ENCODE measurements at places on chromosomes 3 and 15. TPM values are rescaled to one million over a fixed set of nuclear protein-coding genes. Genes with fewer than 3 reads are reported as not detected.

IMPG2 gene
- 0.20 TPM for total RNA-seq

FOXL2NB gene
- 0.93 TPM for total RNA-seq

SERPINI2 gene
- 0.27 TPM for total RNA-seq

FAM3D gene
- total RNA-seq, result 0.32 TPM

PPP1R14D gene
- not detected for total RNA-seq

GOLGA8T gene
- total RNA-seq, result not detected

MORC1 gene
- not detected for total RNA-seq

SEMA6D gene
- total RNA-seq, result 0.02 TPM

CFAP91 gene
- 0.96 TPM for total RNA-seq

CHAC1 gene
- 58.9 TPM for total RNA-seq

ZNF445 gene
- total RNA-seq, result 19.9 TPM

NPHP3 gene
- 15.5 TPM for total RNA-seq

OXTR gene
- 1.3 TPM for total RNA-seq

CISH gene
- 4.5 TPM for total RNA-seq

MITF gene
- 1.9 TPM for total RNA-seq

DUOX1 gene
- total RNA-seq, result 19.6 TPM

PAK6 gene
- 19.9 TPM for total RNA-seq

HTR3E gene
- total RNA-seq, result not detected

EIF3J gene
- 68.6 TPM for total RNA-seq

TICRR gene
- 24.8 TPM for total RNA-seq

MUSTN1 gene
- total RNA-seq, result 0.44 TPM

ZPLD1 gene
- total RNA-seq, result not detected

GOLGA8S gene
- total RNA-seq, result 0.15 TPM

AADACL2 gene
- total RNA-seq, result not detected

SCG5 gene
- total RNA-seq, result 1.7 TPM

IL17RC gene
- total RNA-seq, result 17.6 TPM

SERPINI1 gene
- 6.5 TPM for total RNA-seq

EPB42 gene
- total RNA-seq, result not detected

PRRT3 gene
- 0.96 TPM for total RNA-seq

NR1I2 gene
- 0.07 TPM for total RNA-seq

ZKSCAN7 gene
- not detected for total RNA-seq

COL8A1 gene
- total RNA-seq, result 0.07 TPM

PRTG gene
- not detected for total RNA-seq

OR5K4 gene
- total RNA-seq, result not detected

ZBTB47 gene
- total RNA-seq, result 6.3 TPM

ROBO1 gene
- total RNA-seq, result 0.27 TPM

PLA2G4D gene
- total RNA-seq, result 0.34 TPM

FSIP1 gene
- total RNA-seq, result 0.42 TPM

ZIC4 gene
- not detected for total RNA-seq

KBTBD12 gene
- total RNA-seq, result not detected

CCR3 gene
- not detected for total RNA-seq

CASR gene
- total RNA-seq, result not detected

WNT5A gene
- total RNA-seq, result 0.15 TPM

DAZL gene
- not detected for total RNA-seq

SCN11A gene
- 0.05 TPM for total RNA-seq

PLCH1 gene
- 3.8 TPM for total RNA-seq

CHRFAM7A gene
- total RNA-seq, result 7.4 TPM

AHSG gene
- 1.6 TPM for total RNA-seq

GJD2 gene
- not detected for total RNA-seq

RNF7 gene
- total RNA-seq, result 82.3 TPM

ARL8B gene
- 38.1 TPM for total RNA-seq

CHRNA7 gene
- total RNA-seq, result 6.8 TPM

Measured in HCT116 (cell line).